T-helper 2 cell (primary cell): ENCODE measurements at places on chromosomes 2 and 18.

DNA sequence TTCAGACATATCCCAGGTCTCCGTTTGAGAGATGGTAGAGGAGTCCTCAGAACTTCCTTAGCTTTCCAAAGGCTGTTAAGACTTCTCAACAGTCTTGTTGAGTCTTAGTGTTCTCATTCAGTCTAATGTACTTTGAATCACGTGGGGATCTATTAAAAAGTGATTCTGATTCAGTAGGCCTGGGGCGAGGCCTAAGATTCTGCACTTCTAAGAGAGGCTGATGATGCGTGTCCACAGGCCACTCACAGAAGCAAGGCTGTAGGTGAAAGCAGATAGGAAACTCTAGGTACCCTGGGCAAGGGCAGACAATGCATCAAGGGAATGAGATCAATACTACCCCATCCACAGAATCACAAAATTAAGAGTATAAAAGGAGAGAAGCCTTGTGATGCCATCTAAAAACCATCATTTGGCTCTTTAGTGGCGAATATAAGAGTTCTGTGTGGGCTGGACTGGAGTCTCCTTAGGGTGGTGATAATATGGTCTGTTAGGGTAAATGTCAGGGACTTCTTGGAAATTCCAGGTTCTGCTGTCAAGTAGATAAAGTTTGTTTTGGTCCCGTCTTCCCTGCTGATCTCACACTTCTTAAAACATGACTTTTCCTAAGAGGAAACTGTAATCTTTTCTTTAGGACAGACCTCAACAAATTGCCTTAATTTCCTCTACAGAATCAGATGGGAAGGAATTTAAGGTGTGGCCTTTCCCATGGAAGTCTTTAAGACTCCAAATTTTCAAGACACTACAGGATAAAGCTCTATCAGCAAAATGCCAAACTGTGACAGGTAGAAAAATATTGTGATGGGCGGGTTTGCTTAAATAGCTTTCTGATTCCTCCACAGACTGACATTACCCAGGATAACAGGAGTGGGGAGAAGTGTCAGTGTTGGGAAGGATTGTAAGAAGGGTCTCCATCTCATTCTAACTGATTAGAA, 45.7 kb upstream of the NEMP2 start:
- DNase-seq: no peak

DNA sequence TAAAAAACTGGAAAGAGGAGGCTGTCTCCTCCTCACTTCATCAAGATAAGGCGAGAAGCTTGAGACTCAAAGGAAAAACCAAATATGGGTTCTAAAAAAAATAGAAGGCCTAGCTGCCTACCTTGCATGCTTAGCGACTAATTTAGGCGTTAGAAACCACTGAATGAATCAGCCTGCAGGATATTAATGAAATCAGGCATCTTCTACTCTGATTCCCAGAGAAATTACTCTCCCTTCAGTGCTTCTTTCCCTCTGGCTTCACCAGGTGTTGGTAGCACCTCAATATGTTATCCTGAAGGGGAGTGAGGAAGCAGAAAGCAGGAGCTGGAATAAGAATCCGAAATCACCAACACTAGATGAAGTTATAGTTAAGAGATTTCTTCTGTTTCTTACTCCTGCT, 749.8 kb upstream of the NRXN1 start:
- DNase-seq: no peak

DNA sequence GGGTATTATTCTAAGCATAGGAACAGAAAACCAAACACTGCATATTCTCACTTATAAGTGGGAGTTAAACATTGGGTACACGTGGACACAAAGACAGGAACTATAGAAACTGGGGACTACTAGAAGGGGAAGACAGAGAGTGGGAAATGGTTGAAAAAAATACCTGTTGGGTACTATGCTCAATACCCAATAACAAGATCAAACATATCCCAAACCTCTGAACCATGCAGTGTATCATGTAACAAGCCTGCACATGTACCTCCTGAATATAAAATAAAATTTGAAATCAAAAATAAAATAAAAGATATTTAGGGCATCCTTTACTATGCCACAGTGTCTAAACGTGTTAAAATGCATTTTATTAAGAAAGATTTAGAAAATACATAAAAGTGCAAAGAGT, 221.0 kb upstream of the TFPI start:
- no peak for DNase-seq

DNA sequence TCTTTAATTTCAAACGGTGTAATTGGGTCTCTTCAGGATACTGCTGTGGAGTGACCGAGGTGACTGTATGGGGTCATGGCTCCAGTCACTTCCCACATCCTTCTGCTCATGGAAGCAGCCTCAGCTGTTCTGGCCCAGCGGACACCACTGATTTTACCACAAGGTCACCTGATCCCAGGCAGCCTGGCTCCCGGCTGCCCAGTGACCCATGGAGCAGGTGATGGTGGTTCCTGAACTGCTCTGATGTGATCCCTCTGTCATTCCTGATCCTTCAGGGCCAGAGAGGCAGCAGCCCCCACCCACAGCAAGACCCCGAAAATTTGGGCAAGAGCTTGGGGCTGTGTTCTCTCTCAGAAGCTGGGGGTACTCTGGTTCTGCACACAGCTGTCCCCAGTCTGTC, 35.5 kb upstream of the HS6ST1 start:
- no peak for DNase-seq

- peak; percentile 91 for DNase-seq
These were observed 20.2 kb downstream of the INPP4A start for GRCh38 chr2:98464772-98465310.

- DNase-seq: no peak
These were observed 7.6 kb downstream of the ADRA2B start for GRCh38 chr2:96108541-96109360.

- no peak for DNase-seq
These were observed 230.2 kb downstream of the CELF4 start for GRCh38 chr18:37335409-37335736.

DNA sequence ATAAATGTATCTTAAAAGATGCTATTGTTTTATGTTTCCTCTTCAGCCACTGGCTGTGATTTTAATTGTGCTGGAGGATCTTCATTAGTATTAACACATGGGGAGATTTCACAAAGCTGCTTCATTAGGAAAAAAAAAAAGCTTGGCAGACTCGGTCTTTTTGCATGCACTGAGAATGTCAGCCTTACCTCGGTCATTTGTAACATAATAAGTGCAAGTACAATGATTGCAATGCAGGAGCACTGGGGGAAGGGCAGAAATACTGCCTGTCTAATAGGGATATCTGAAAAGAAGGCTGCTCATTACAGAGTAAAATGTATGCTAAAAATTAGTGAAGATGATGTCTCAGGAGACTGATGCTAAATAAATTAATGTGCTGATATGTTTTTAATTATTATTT, 1.3 kb upstream of the BAZ2B start:
- no peak for DNase-seq

DNA sequence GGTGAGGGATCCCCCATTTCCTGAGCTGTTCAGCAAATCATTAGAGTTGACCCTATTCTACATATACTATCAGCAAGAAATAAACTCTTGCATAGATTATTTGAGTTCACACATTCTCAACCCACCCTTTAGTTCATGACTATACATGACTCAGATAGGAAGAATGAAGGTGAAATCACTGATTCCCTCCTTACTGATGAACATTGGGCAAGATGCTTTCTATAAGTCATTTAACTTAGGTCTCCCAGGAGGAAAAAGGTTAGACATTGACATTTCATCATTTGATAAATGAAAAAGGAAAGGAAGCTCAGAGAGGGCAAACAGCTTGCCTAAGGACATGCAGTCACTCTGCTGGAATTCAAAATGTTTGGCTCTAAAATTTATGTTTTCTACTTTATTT, 408.0 kb downstream of the TMEM182 start:
- DNase-seq: no peak

DNA sequence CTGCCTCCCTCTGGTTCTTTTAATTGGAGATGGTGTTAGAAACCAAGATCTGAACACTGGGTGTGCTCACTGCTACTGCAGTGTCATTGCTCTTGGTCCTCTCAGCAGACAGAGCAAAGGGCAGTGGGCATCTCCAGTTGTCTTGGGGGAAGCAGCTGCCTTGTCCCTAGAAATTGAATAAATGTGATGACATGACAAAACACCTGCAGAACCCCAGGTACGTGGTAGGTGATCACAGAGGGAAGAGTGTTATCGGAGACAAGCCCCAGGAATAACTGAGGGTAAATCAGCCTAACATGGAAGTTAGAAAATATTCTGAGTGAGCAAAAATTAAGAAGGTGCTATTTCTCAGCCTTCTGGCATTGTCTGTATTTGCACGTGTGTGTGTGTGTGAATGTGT, 311.9 kb upstream of the HDAC4 start:
- DNase-seq: no peak

DNA sequence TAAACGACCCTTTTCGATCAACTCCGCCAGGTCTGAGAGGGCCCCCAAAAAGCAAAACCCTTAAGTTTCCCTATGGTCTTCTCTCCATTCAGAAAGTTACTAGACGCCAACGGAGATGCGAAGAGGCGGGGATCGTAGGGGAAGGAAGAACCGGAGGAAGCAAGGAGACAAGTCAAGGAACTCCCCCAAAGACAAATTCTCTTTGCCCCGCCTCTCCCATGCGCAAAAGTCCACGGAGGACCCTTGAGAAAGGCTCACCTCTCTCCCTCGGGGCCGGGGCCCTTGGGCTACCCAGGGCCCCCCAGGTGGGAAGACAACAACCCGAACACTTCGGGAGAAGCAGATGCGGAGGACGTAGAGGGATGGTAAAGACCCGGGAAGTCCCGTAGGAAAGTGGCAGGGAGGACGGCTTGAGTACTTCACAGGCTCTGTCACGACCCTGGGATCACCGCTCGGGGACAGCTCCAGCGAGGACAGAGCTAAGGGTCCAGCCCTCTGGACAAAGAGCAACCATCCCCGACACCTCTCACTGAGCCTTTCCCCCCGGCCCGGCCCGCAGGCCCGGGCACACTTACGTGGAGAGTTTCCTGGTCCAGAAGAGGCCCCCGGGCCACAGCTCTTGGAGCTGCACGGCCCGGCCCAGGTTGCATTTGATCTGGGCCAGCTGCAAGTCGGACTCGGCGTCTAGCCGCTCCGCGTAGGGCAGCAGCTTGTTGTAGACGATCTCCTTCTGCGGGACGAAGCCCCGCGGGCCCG, 647 bp downstream of the PSME4 start:
- DNase-seq: peak; percentile 4

DNA sequence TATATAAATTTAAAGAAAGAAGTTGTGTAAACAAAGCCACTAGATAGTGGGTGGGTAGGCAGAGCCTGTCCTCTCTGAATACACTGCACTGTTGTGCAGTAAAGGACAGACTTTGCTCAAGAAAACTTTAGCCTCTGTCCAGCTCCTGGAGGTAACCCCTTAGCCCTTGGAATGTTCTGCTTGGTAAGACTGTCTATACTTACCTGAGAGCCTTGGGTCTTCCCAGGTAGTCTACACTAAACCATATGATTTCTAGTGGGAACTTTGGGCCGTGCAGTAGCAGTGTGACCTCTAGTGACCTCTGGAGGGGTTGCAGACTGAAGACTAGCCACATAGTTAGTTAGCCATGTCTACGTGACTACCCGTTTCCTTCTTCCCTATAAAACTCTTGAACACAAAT, 678.3 kb upstream of the NRXN1 start:
- DNase-seq: no peak

- no peak for DNase-seq
These were observed 1511.2 kb upstream of the ZEB2 start for GRCh38 chr2:146031158-146031557.

DNA sequence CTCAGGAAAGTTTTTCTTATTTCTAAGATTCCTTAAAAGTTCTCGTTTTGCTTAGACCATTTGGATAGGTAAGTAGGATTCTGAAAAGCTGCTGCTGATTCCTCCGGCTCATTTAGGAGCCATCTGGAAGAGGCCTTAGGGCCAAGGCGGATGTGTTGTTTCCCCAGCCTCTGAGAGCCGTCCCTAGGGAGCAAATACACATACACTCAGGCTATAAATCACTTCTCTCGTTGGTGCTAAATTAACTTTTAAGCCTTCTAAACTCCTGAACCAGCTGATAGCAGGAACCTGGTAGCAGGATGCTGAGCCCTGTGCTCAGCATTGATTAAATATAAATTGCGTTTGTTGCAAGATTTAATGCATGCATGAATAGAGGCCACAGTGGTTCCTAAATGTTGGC, 109.8 kb downstream of the ADCYAP1 start:
- no peak for DNase-seq

- no peak for DNase-seq
These were observed 110.0 kb downstream of the KCNE4 start for GRCh38 chr2:223161873-223162458.

- no peak for DNase-seq
These were observed 93.6 kb downstream of the GYPC start for GRCh38 chr2:126749537-126749936.

- no peak for DNase-seq
These were observed 39.6 kb upstream of the RPL31 start for GRCh38 chr2:100962366-100963025.

- no peak for DNase-seq
These were observed 4.2 kb downstream of the CLK1 start for GRCh38 chr2:200860092-200860795.

DNA sequence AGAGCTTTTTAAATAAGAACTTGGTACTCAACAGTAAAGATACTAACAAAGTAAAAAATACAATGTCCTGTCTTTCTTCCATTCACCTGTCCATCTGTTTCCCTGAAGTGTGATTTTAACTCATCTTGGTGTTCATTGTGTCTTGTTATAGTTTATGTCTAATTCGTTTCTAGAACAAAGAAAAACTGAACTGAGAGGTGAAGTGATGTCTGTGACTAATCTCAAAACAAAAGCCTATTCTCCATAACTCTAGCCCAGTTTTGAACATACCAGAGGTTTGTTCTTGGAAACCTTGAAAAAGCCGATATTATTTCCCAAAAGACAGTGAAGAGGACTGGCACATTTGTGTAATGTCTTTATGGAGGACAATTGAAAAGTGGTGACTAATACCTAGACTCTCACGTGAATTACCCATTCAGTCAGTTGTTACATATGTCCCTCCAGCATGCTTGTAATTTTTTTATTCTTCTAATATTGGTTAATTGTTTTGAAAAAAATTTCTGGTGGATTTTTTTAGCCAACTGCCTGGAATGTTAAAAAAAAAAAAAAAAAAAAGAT, 725.8 kb downstream of the SATB2 start:
- DNase-seq: no peak

GRCh38 chr2:76851000-76851399, 671.2 kb downstream of the LRRTM4 start:
- no peak for DNase-seq

GRCh38 chr2:53715568-53715967, 52.0 kb upstream of the CHAC2 start:
- DNase-seq: no peak

- DNase-seq: peak; percentile 64
These were observed 13.4 kb downstream of the SERPINB7 start for GRCh38 chr18:63788447-63789096.

- no peak for DNase-seq
These were observed 206.6 kb downstream of the ZNF385B start for GRCh38 chr2:179654806-179655205.

DNA sequence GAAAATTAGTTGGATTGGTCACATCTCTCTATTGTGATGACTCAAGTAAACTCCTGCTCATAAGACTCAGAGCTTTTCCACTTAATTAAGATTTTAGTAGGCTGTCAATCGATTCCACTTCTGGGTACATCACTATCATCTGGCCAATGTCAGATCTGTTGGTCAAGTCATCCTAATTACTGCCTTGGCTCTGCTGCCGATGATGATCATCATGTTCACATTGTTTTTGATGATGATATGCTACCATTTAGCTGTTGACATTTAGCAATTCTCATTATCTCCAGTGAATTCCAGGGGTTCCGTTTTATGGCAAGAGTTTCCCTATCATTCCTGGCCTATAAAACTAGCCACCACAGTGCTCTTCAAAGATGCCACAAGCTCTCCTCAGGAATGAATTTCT, 253.4 kb downstream of the IKZF2 start:
- no peak for DNase-seq

GRCh38 chr2:173555833-173556232, 201.2 kb downstream of the CDCA7 start:
- DNase-seq: no peak
